Thoracic aorta (tissue), 2 donors: ENCODE measurements at places on chromosomes 12 and 14. TPM values are rescaled to one million over a fixed set of nuclear protein-coding genes. Genes with fewer than 3 reads are reported as not detected.

DNA sequence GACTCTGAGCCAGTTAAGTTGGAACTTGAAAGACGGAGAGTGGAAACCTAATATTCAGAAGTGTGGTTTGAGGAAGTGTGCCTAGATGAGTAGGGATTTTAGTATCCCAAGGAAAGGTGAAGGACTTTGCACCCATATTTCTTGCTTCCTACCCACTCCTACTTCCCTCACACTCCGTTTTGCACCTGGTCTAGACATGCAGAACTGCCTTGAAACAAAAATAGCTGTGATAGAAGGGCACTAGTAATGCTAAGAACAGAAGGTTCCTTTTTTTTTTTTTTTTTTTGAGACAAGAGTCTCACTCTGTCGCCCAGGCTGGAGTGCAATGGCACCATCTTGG is 732 bp upstream of the ARF3 start:
- peak overlapping the region; percentile 72 for H3K27ac ChIP-seq
- H3K27me3 ChIP-seq = no peaks in the 10 kb centered on the region
- peaks cover 27% of the 10 kb centered on the region for H3K4me1 ChIP-seq

GRCh38 chr12:12736759-12737676 is 19.9 kb downstream of the CDKN1B start:
- peak overlapping the region; percentile 64 for H3K27ac ChIP-seq
- H3K27me3 ChIP-seq = no peaks in the 10 kb centered on the region
- H3K4me1 ChIP-seq = no peaks in the 10 kb centered on the region
- no peak for DNase-seq

- H3K27me3 ChIP-seq = no peaks in the 10 kb centered on the region
- H3K27ac ChIP-seq = no peak overlapping the region
- DNase-seq = no peak
- no peaks in the 10 kb centered on the region for H3K4me1 ChIP-seq
Measured at GRCh38 chr12:32946504-32947131, 50.0 kb upstream of the PKP2 start.

Gene SLC4A8
- total RNA-seq = 2.8 TPM

GRCh38 chr14:36315159-36315853 is 5.1 kb downstream of the MBIP start:
- H3K27me3 ChIP-seq = no peaks in the 10 kb centered on the region
- peaks cover 19% of the 10 kb centered on the region for H3K4me1 ChIP-seq
- no peak overlapping the region for H3K4me3 ChIP-seq
- no peak for DNase-seq
- peaks cover 12% of the 10 kb centered on the region for H3K36me3 ChIP-seq
- no peak overlapping the region for H3K27ac ChIP-seq

DNA sequence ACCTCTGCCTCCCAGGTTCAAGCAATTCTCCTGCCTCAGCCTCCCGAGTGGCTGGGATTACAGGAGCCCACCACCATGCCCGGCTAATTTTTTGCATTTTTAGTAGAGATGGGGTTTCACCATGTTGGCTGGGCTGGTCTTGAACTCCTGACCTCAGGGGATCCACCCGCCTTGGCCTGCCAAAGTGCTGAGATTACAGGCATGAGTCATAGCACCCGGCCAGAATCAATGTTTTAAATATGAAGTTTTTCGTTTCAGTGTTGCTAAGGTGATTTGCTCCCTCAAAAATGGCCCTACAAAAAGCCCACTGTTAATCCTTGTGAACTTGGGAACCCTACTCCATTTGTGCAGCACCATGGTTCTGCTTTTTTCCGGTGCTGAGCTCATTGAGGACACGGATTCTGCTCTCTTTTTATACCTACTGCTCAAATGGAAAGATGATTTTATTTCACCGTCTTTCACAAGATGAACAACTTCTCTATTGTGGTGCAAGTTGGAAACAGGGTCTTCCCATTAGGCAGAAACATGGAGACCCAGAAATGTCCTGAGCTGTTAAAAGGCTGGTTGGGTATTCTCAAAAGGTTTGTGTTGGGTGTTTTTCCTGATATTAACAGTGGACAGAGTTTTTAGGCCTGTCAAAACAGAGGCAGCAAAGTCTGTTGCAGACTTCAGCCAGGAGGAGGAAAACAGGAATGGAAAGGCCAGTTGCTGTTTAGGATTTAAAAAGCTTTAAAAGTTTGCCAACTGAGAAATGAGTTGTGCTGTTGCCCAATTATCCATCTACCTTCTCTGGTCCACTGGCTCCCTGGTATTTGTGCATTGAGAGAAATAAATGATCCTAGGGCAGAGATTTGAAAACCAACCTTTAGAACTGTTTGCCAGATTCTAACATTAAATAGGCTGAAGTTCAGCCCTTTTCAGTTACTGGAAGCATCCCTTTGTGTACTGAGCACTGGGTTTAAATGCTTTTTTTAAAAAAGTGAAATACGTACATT is 85.8 kb downstream of the ATP23 start:
- H3K4me1 ChIP-seq = no peaks in the 10 kb centered on the region
- no peaks in the 10 kb centered on the region for H3K36me3 ChIP-seq
- no peaks in the 10 kb centered on the region for H3K27me3 ChIP-seq
- H3K27ac ChIP-seq = no peak overlapping the region
- no peak for DNase-seq

- H3K4me1 ChIP-seq = no peaks in the 10 kb centered on the region
- no peak overlapping the region for H3K4me3 ChIP-seq
- DNase-seq = no peak
- H3K27ac ChIP-seq = no peak overlapping the region
- H3K27me3 ChIP-seq = no peaks in the 10 kb centered on the region
- H3K36me3 ChIP-seq = no peaks in the 10 kb centered on the region
Measured at GRCh38 chr12:83132360-83132759, 445.7 kb downstream of the TMTC2 start.

DNA sequence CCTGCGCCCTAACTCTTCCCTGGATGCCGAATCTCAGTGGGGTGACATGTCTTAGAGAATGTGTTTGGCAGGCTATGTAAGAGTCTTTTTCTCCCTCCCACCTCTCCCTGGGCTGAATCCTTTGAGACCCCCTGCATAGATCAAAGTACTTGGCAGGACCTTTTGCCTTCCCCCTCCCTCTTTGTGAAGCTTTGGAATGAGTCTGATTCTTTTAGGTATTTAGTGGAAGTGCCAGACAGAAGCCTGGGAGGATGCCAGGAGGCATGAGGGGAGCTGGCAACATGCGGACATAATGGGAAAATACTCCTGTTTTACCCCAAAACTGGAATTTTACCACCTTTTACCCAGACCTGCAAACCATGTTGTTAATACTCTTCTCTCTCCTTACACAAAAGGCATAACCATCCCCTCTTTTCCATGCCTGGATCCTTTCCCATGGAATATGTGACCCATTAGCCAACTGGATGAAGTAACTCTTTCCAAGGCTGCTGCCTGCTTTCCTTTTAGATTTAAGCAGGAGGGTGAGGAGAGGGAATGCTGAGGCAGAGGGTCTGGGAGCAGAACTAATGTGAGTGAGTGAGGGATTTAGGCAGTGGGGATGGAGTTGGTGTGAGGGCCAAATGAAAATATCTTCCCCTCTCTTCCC is 41.7 kb downstream of the TTLL5 start:
- no peak for DNase-seq
- H3K4me1 ChIP-seq = peaks cover 9% of the 10 kb centered on the region
- no peaks in the 10 kb centered on the region for H3K27me3 ChIP-seq
- H3K36me3 ChIP-seq = no peaks in the 10 kb centered on the region

DNA sequence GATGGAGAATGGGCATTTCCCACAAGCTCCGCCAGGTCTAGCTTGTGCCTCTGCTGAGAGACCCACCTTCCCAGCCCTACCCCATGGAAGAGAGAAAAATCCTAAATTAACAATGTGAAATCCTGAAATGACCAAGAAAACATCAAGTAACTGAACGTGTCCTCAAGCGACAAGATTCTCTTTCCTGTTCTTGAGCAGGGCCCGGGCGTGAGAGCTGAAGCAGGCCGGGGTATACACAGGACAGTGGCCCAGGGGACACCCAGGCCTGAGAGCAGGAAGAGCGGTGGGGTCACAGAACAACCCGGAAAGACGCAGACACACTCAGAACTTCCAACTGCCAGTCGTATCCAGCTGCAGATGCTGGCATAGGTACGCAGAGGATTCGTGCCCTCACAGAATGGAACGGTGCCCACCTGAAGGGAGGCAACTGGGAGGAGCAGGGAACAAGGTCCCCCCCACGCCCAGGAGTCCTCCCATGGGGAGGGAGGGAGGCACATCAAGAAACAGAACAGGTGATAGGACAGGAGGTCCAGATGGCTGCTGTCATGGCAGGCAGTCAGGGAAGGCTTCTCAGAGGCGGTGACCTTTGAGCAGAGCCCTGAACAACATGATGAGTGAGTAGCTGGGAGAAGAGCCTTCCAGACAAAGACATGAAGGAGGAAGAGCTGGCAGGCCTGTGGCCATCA is 9.1 kb downstream of the RIMBP2 start:
- no peaks in the 10 kb centered on the region for H3K27me3 ChIP-seq
- no peak for DNase-seq
- H3K4me3 ChIP-seq = no peak overlapping the region
- no peaks in the 10 kb centered on the region for H3K4me1 ChIP-seq
- no peak overlapping the region for H3K27ac ChIP-seq

GRCh38 chr14:66139432-66139831 is 346.7 kb upstream of the CCDC196 start:
- H3K27ac ChIP-seq = no peak overlapping the region
- H3K4me1 ChIP-seq = no peaks in the 10 kb centered on the region
- no peaks in the 10 kb centered on the region for H3K36me3 ChIP-seq
- no peak for DNase-seq
- no peak overlapping the region for H3K4me3 ChIP-seq

Gene TMTC2
- total RNA-seq = 8.6 TPM

Gene POTEM
- total RNA-seq = not detected

DNA sequence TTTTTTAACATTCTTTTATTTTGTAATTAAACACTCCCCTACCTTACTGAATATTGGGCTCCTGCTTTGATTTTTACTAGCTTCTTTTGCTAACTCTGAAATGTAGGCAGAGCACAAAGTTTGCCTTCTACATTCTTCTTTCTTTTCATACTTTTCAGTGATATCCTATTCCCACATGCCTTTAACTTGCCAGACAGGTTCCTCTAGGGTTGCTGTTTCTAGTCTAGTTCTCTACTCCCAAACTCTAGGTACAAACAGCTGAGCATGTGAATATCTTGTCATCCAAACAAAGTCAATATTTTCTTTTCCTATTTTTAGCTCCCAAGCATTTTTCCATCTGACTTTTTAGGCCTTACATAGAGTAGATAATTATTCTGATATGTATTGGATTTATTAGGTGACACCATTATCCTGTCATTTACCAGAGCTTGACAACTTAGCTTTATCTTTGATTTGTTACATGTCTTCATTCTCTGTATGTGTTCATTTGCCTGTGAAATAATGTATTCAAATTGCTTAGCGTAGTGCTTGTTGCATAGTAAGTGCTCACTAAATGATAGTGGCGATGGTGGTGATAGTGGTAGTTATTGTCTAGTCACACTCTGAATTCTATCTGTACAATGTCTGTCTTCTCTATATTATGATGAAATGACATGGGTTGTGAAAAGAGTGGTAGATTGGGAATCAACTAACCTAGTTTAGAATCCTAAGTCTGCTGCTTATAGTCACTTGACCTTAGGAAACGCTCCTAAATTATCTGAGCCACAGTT is 73.6 kb upstream of the DNM1L start:
- H3K27me3 ChIP-seq = no peaks in the 10 kb centered on the region
- H3K4me1 ChIP-seq = no peaks in the 10 kb centered on the region
- peaks cover 7% of the 10 kb centered on the region for H3K36me3 ChIP-seq
- no peak for DNase-seq

DNA sequence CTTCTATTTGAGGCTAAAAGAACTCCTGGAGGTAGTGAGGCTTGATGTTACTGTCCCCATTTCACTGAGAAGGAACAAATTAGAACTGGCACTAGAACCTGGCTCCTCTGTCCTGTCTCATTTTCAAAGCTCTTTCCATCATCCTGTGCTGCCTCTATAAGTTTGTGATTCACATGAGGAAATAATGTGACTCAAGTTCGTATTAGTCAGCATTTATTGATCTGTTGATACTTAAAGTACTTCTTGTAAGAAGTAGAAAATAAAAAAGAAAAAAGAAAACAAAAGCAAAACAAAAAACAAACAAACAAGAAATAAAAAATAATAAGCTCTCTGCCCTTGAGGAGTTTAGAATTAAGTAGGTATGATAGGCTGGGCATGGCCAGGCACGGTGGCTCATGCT is 2.3 kb upstream of the ESPL1 start:
- peaks cover 10% of the 10 kb centered on the region for H3K4me1 ChIP-seq
- no peak for DNase-seq
- no peak overlapping the region for H3K27ac ChIP-seq
- no peaks in the 10 kb centered on the region for H3K36me3 ChIP-seq
- no peak overlapping the region for H3K4me3 ChIP-seq

DNA sequence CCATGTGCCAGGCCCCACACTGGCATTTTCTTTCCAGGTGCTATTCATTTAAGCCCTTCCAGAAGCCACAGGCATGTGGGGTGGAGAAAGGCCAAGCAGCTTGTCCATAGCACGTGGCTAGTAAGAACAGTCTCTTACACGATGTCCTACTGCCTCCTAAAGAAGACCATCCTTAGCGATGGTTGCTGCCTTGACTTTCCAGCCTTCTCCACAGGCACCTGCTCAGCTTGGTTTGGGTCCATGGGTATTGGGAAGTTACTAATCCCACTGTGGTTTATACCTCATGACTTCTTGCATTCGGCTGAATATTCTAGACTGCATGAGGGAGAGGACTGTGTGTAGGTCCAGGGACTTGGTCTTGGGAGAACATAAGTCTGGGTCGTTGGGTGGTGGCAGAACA is 49.2 kb downstream of the NINJ2 start:
- H3K36me3 ChIP-seq = no peaks in the 10 kb centered on the region
- H3K4me1 ChIP-seq = peaks cover 16% of the 10 kb centered on the region
- no peak overlapping the region for H3K4me3 ChIP-seq
- H3K27me3 ChIP-seq = no peaks in the 10 kb centered on the region
- no peak overlapping the region for H3K27ac ChIP-seq
- no peak for DNase-seq

Gene AQP5
- total RNA-seq = 0.42 TPM

DNA sequence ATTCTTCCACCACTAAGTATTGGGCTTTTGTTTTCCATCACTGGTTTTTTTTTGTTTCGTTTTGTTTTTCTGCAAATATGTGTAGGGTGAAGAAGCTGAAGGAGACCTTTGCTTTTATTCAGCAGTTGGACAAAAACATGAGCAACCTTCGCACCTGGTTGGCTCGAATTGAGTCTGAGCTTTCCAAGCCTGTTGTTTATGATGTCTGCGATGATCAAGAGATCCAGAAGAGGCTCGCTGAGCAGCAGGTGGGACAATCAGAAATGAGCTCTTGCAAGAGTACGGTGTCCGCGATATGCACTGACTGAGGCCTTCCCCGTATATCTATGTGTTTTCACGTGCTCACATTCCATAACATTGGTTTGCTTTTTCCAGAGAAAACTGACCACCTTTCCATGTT is 91.5 kb downstream of the ESR2 start:
- DNase-seq = no peak
- no peak overlapping the region for H3K27ac ChIP-seq
- H3K27me3 ChIP-seq = no peaks in the 10 kb centered on the region
- H3K36me3 ChIP-seq = no peaks in the 10 kb centered on the region
